ENCODE measurements at places on chromosomes 6 and 20. TPM values are rescaled to one million over a fixed set of nuclear protein-coding genes. Genes with fewer than 3 reads are reported as not detected.

The GABRR1 gene
- polyA plus RNA-seq, result not detected

The TRIM31 gene
- not detected for polyA plus RNA-seq

The ADAM33 gene
- 30.5 TPM for polyA plus RNA-seq

The FOXP4 gene
- 15.3 TPM for polyA plus RNA-seq
